ENCODE measurements at places on chromosomes 13 and 19.

DNA sequence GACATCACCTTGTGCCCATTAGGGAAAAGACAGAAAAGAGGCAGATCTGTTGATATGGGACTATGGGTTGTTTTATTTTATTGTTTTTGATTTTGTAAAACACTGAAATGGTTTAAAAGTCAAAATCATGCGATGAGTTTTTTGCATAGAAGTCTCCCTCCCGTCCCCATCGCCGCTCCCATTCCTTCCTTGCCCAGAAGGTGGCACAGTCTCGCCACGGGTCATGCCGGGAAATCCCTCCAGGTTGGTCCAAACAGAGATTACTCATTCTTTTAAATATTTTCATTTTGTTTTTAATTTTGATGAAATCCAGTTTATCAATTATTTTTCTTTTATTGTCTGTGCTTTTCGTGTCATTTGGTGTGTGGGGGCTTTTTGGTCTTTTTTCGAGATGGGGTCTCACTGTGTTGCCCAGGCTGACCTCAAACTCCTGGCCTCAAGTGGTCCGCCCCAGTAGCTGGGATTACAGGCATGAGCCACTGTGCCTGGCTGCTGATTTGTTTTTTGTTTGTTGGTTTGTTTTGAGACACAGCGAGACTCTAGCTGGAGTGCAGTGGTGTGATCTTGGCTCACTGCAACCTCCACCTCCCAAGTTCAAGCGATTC lies 9.2 kb downstream of the PGPEP1 start:
- DNase-seq, result no peak

GRCh38 chr19:51810223-51810622 lies 15.3 kb downstream of the FPR3 start:
- no peak for DNase-seq

- DNase-seq, result no peak
These were observed 334.1 kb downstream of the TEX29 start for GRCh38 chr13:111654531-111654930.

- DNase-seq, result no peak
These were observed 38.9 kb downstream of the RASL11A start for GRCh38 chr13:27309401-27309958.

GRCh38 chr13:97339988-97340749 lies 93.8 kb upstream of the RAP2A start:
- no peak for DNase-seq

GRCh38 chr13:43365039-43365344 lies 341.6 kb downstream of the DNAJC15 start:
- DNase-seq, result no peak

- no peak for DNase-seq
These were observed 888.9 kb downstream of the SLITRK1 start for GRCh38 chr13:82993417-82993816.

- DNase-seq, result no peak
These were observed at the start of gene NMRK2 for GRCh38 chr19:3932931-3933810. Gene NMRK2, plus strand, starts transcription at chr19:3933069. Its CDS starts 603 bp downstream, at chr19:3933672.

GRCh38 chr19:35628264-35628564 lies 622 bp upstream of the RBM42 start:
- no peak for DNase-seq

DNA sequence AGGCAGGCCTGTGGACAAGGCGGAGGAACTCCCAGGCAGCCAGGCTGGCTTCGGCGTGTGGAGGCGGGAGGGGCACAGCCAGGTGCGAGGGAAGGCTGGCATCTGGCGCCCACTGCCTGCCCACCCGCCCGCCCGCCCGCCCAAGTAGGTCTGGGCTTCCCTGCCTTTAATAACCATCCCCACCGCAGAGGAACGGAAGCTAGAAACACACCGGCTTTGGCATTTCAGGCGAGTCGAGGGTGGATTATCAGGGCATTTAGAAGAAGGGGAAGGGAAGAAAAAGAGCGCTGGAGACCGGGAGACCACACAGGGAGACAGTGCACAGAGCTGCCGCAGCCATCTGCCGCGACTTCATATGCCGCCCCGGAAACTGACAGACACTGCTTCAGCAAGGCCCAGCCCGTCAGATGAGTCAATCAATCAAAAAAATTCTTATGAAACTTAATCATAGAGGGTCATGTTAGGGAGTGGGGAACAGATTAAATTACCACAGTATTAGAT lies 199.7 kb downstream of the TSHZ3 start:
- DNase-seq, result no peak

All from germinal center (tissue), 1 donor.